Activated T-cell treated with anti-CD3 and anti-CD28 coated beads, Interleukin-2, amount 50 U/mL, for 72 hours (primary cell): ENCODE measurements at places on chromosomes 16 and 17. TPM values are rescaled to one million over a fixed set of nuclear protein-coding genes. Genes with fewer than 3 reads are reported as not detected.

The AHSP gene
- total RNA-seq = not detected

GRCh38 chr16:89018282-89019158 is 41.5 kb upstream of the CBFA2T3 start:
- DNase-seq = no peak
- H3K27ac ChIP-seq = no peak overlapping the region
- no peak overlapping the region for H3K4me3 ChIP-seq
- peaks cover 11% of the 10 kb centered on the region for H3K27me3 ChIP-seq
- H3K4me1 ChIP-seq = peaks cover 17% of the 10 kb centered on the region

The GLG1 gene
- total RNA-seq = 72.3 TPM

The HEATR9 gene
- 0.46 TPM for total RNA-seq

GRCh38 chr16:84084570-84085270 is 32.0 kb downstream of the MBTPS1 start:
- no peaks in the 10 kb centered on the region for H3K27me3 ChIP-seq
- H3K4me3 ChIP-seq = no peak overlapping the region
- H3K4me1 ChIP-seq = peaks cover 45% of the 10 kb centered on the region
- peak overlapping the region; percentile 26 for H3K27ac ChIP-seq
- DNase-seq = peak; percentile 73

GRCh38 chr17:65487161-65487560 is 74.3 kb downstream of the AXIN2 start:
- peaks cover 12% of the 10 kb centered on the region for H3K4me1 ChIP-seq
- peaks cover 15% of the 10 kb centered on the region for H3K27me3 ChIP-seq
- H3K4me3 ChIP-seq = no peak overlapping the region
- H3K36me3 ChIP-seq = no peaks in the 10 kb centered on the region

- DNase-seq = peak; percentile 32
- no peaks in the 10 kb centered on the region for H3K4me1 ChIP-seq
- H3K27ac ChIP-seq = no peak overlapping the region
- H3K27me3 ChIP-seq = peaks cover 28% of the 10 kb centered on the region
- H3K4me3 ChIP-seq = no peak overlapping the region
- no peaks in the 10 kb centered on the region for H3K36me3 ChIP-seq
Measured at GRCh38 chr16:86072328-86073102, 173.6 kb downstream of the IRF8 start.

- H3K27ac ChIP-seq = no peak overlapping the region
- H3K36me3 ChIP-seq = no peaks in the 10 kb centered on the region
- H3K4me1 ChIP-seq = peaks cover 31% of the 10 kb centered on the region
Measured at GRCh38 chr17:62968445-62968923, 2.4 kb downstream of the TANC2 start.

- no peaks in the 10 kb centered on the region for H3K4me1 ChIP-seq
- H3K4me3 ChIP-seq = no peak overlapping the region
- no peak for DNase-seq
- H3K36me3 ChIP-seq = no peaks in the 10 kb centered on the region
- H3K27me3 ChIP-seq = no peaks in the 10 kb centered on the region
Measured at GRCh38 chr17:52378860-52379259, 220.3 kb upstream of the CA10 start.

The ATP6V0C gene
- 94.8 TPM for total RNA-seq
